ENCODE measurements at places on chromosomes 4 and X.
A peak's percentile ranks its signal among the peaks of the same experiment; 100 is the strongest.

GRCh38 chrX:140053846-140054245 is 88.5 kb upstream of the CXorf66 start:
- no peak for DNase-seq

DNA sequence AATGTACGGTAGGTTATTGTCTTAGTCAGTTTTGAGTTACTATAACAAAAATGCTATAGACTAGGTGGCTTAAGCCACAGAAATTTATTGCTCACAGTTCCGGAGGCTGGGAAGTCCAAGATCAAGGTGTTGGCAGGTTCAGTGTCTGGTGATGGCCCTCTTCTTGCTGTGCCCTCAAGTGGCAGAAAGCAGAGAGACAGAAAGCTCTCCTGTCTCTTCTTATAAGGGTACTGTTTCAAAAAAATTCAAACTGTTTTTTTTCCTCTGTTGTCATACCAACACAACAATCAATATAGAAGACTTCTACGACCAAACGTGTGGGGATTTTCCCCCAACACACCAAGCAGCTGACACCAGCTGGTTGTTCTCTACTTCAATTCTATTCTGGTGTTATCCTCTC is 53.4 kb downstream of the ADGRG4 start:
- DNase-seq: no peak

DNA sequence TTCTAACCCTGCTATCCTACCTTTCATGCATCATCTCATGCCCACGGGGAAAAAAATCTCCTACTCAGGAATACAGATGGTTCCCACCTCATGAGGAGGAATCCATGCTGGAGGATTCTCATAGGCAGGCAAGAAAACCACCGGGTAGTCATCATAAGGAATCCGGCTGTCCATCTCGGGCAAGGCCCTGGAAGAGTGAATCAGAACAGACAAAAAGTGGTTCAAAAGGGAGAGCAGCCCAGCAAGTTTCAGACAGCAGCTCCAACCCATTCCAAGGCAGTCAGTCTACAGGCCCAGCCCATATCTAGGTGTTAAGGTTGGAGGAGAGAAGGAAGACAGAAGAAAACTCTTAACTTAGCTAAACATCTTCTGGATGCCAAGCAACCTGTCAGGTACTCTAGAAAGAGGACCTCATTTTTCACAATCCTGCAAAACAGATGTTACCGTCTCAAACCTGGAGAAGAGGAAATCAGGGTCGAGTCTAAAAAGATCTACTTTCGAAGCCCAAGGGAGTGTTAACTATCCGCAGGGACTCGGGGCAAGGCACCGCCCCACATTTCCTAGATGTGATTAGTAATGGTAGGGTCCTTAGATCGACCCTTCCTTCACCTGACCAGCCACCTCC is 447 bp downstream of the PDZD11 start:
- DNase-seq: no peak

DNA sequence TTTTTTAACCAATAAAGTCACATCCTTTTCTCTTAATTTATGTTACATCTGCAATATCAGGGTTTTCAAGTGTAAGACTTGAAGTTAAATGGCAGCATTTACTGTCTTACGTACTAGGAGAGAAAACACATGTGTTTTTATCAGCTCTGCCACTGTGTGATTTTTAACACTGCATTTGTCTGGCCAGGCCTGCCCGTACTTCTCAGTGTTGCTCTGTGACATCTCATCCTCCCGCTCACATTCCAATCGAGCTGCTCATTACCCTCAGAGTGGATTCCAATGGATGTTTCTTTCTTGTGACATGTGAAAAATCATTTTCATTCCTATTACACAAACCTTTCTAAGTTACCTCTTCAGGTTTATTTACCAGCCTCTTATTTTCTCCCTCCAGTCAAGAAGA is 420.3 kb downstream of the FAT4 start:
- DNase-seq: no peak

DNA sequence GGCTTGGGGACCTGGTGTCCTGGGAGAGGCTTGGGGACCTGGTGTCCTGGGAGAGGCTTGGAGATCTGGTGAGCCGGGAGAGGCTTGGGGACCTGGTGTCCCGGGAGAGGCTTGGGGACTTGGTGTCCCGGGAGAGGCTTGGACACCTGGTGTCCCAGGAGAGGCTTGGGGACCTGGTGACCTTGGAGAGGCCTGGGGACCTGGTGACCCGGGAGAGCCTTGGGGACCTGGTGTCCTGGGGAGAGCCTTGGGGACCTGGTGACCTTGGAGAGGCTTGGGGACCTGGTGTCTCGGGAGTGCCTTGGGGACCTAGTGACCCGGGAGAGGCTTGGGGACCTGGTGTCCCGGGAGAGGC is 12.6 kb downstream of the SHOX start:
- DNase-seq: no peak

GRCh38 chr4:80568891-80569290 is 233.4 kb downstream of the CFAP299 start:
- DNase-seq: no peak

DNA sequence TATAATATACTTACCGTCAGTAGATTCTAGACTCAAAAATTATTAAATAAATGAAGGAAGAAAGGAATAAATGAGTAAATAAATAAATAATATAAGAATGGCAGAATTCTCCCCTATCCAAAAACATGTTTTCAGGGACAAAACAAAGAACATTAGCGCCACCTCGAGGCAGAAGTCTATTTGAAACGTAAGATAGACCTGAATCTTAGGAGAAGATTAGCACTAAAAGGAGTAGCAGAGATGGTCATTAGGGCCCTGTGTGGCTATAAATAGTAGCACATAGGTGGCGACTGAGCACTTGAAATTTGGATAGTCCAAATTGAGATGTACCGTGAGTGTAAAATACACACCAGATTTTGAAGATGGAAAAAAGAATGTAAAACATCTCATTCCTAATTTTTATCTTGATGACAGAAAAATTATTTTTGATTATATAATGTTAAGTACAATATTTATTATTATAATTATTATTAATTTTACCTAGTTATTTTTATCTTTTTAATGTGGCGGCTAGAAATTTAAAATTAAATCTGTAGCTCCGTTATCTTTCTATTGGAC is 24.3 kb upstream of the SRD5A3 start:
- DNase-seq: peak; percentile 39

DNA sequence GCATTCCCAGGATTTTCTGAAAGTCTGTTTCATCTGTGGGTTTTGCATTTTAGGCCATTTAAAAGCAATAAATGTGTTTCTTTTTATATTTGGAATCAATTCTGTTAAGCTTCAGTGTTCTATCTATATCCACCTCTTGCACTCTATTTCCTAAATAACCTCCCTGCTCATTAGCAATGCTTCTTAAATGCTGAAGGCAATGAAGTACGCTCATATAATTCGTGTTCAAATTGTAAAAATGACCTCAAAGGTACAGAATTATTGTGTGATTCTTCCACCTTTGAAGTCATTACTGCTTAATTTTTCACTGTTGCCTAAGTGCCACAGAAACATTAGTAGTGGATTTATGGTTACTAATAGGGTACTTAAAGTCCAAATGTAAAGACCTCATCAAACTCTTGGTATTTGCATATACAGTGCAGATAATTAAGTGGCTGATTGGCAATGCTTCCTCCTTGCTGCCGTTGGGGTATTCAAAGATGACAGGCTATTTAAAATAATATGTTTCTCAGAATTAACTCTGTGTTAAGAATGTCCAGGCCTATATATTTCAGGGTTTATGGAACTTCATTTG is 730.8 kb downstream of the TECRL start:
- DNase-seq: no peak

DNA sequence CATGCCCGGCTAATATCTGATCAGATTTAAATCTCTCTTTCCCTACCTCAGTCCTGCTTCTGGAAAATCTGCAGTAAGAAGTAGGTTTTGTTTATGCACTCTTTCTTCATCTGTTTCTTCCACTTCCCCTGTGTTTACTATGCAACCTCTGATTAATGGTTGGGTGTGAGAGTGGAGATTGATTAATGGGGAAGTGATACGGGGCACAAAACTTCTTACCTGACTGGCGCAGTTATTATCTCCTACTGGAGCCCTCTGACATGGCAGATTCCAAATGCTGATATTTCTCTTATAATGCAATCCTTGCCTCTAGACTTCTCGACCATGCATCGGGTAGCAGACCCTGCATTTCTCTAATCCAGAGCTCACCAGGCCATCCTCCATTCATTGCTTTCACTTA is 60.2 kb upstream of the HPGD start:
- DNase-seq: no peak

DNA sequence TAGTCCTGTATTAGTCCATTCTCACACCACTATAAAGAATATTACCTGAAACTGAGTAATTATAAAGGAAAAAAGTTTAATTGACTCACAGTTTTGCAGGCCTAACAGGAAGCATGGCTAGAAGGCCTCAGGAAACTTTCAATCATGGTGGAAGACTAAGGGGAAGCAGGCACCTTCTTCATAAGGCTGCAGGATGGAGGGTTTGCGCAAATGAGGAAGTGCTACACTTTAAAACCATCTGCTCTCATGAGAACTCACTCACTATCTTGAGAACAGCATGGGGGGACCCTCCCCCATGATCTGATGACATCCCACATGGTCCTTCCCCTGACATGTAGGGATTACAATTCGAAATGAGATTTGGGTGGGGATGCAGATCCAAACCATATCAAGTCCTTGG is 12.1 kb upstream of the MAGEA11 start:
- DNase-seq: no peak

DNA sequence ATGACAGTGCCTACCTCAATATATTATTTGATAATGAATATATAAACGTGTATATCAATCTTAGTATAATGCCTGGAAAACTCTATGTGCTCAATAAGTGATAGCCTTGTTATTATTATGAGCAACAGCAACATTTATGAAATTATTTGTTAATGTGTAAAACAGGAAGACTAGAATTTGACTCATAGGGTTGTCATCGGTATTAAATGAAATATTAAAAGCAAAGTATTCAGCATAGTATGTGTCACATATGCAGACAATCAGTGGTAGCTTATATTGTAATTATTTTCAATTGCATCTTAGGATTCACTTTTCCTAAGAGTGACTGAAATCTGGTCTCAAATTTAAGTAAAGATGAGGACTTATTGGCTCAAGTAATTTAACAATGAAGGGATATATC is 24.6 kb downstream of the SPANXD start:
- DNase-seq: no peak

- no peak for DNase-seq
Observed at GRCh38 chr4:38529189-38530115, 134.5 kb upstream of the KLF3 start.

- no peak for DNase-seq
Observed at GRCh38 chr4:11286533-11286932, 142.2 kb downstream of the HS3ST1 start.

DNA sequence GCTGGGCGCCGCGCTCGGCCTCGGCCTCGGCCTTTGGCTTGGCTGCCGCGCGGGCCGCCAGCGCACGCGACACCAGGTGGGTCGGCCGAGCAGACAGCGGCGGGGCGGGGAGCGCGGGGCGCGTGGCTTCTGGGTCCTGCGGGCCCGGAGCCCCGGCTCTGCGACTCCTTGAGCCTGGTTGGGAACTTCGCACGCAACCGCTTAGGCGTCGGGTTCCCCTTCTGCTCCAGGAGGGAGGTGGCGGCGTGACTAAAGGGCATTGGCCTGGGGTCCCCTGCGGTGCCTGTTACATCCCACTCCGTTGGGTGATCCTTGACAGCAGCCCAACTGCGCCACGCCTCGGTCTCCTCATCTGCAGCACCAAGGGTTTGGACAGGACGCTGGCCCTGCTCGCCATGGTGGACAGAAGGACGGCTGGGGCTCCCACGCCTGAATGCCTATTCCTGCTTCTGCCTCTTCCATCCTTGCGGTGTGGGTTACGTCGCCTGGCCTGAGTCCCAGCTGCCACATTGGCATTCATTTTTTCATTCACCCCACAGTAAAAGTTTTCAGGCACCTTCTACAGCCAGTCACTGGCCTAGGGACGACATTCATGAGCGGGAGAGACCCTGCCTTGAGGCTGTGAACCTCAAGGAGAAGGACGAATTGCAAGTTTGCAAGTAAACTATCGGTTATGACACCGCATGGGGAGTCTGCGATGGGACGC is 631 bp downstream of the EVC start:
- no peak for DNase-seq

Data from Panc1 (cell line).